Cerebellar nuclear complex (tissue), 1 donor: ENCODE measurements at places on chromosomes 2 and 18.

DNA sequence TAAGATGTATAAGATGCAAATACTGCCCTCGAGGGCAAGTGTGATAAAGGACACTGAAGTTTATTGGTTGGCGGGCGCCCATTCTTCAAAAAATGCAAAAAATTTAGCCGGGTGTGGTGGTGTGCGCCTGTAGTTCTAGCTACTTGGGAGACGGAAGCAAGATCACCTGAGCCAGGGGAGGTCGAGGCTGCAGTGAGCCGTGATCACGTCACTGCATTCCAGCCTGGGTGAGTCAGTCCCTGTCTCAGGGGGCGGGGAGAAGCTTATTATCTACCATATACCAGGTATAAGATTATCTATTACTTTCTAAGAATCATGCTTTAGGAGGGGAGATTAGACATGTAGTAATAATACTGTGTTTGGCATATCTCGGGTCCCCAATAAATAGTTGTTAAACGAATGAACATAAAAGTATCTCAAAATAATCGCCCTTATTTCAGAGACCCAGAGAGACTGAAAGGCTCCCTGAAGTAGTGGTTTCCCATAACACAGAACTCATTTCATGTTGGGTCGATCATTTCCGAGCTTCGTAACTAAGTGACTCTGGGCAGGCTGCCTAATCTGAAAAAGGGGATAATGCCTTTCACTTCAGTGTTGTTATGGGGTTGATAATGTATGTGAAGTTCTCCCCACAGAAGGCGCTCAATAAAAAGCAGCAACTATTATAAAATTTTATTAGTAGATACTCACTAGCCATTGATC lies 1.2 kb upstream of the SELENOI start:
- DNase-seq = no peak

- DNase-seq = no peak
These were observed 32.6 kb downstream of the MRPL44 start for GRCh38 chr2:223989856-223990232.

DNA sequence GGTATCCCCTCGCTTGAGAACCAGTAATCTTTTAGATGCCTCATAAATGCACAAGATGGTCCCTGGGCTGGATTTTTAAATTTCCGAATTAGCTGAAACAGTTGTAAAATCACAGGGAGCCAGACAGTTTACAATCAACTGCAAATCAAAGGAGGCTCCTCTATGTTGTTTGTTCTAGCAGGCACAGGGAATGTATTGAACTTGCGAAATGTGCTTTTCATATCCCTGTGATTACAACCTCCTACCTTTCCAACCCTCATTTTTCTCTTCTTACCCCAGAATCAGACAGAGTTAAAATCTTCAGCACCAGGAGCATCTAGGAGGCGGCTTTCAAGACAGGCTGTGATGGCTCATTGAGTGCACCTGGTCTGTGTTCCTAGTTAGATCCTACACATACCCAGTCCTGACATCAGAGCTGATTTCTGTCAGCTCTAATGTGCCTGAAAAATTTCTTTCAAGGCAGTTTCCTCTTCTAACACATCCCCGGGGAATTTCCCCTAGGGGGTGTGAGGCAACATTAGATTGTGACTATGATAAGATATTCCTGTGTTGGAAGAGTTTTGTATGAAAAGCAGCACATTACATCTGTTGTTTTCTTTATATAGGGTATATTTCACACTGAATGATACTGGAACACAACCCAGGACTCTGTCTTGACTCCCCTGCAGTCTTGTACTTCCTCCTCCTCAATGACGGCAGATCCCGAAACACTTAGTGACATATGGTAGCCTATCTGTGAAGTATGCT lies 17.9 kb upstream of the CAVIN2 start:
- no peak for DNase-seq

DNA sequence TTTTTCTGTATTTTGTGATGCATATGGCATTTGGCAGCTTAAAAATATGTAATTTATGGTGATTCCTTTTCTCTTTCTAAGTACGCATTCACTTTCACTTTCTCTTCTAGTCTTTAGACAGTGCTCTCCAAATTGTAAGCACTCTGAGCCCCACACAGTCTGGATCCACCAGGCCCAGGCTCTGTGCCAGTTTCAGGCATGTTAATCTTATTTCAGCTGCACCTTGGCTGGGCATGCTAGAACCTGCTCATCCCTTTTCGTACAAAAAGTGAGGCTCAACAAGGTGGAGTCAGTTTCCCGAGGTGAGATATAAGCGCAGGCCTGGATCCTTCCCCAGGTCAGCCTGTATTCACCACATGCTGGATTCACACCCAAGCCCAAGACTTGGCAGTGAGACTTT lies 203.9 kb downstream of the MTX2 start:
- DNase-seq = no peak

GRCh38 chr2:2846332-2847208 lies 515.5 kb upstream of the MYT1L start:
- DNase-seq = peak; percentile 74

DNA sequence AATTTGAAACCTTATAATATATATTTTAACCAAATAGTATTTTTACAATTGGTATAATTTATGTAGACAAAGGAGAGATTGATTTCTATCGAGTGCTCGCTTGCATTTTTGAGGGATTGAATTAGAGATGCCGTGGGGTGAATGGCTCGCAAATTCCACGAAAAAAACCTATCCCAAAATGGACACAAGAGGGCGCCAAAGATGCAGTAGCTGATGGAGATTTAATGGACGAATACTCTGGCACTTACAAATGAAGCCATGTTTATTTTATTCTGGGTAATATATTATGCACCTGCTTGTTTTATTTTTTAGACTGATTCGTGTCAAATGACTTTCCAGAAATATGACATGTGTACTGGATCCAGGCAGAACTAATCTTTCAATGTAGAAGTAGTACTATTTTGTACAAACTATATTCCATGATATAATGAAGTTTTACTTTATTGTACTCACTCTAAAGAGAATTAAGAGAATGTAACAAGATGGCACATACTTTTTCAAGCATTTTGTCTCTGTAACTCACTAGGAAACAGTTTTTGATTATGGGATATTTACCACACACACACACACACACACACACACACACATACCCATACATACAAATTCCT lies 505.4 kb downstream of the PLCL1 start:
- no peak for DNase-seq

- peak; percentile 44 for DNase-seq
These were observed 38.8 kb upstream of the SP3 start for GRCh38 chr2:174003720-174004695.

DNA sequence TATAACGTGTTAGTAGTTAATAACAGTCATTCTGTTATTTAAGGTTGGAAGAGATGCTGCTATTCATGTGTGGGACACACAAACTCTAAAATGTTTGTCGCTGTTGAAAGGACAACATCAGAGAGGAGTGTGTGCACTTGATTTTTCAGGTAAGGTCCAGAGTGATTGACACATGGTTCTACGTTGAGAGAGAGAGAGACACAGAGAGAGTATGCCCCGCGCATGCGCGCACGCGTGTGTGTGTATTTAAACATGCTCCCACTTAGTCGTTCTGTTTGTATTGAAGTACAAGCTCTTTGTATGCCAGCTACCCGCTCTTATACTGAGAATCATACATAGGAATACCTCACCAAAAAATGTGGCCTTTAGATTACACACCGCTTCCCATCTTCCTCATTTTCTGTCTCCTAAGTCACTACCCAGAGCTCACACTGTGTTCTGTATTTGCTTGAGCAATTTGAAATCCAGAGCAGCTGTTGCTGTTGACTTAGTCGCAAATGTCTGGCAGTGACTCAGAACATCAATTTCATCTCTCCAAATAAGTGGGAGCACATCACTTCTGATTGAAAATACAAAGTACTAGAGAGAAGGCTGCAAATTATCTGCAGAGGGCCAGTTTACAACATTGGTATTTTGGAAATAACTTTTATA lies 148.1 kb downstream of the EML6 start:
- no peak for DNase-seq

GRCh38 chr2:32342801-32343200 lies 14.0 kb upstream of the BIRC6 start:
- DNase-seq = no peak

DNA sequence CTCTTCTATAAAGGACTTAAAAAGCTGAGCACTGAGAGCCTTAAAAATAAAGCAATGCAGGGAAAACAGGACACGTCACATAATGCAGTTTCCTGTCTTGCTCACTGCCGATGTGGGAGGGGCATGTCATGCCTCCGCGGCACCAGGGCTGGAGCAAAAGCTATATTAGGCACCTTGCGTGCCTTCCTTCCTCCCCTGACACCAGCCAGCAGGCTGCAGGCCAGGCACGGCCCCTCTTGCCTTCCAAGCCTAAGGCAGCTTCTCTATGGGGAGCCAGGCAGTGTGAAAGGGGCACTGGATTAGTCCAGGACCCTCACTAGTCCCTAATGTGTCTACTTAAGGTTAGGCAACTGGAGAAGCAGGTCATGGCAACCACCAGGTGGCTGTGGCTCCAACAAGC lies 26.3 kb downstream of the MRPL35 start:
- no peak for DNase-seq

- DNase-seq = no peak
These were observed 207.3 kb upstream of the APCDD1 start for GRCh38 chr18:10247021-10247741.

GRCh38 chr2:217412277-217412676 lies 552.4 kb upstream of the TNP1 start:
- no peak for DNase-seq

GRCh38 chr2:157168501-157168900 lies 89.0 kb upstream of the GALNT5 start:
- DNase-seq = no peak
